Mucosa of gallbladder (tissue), 1 donor: ENCODE measurements at places on chromosomes 16 and 17.

- DNase-seq: no peak
These were observed 127.6 kb downstream of the KIF2B start for GRCh38 chr17:53950207-53950857.

DNA sequence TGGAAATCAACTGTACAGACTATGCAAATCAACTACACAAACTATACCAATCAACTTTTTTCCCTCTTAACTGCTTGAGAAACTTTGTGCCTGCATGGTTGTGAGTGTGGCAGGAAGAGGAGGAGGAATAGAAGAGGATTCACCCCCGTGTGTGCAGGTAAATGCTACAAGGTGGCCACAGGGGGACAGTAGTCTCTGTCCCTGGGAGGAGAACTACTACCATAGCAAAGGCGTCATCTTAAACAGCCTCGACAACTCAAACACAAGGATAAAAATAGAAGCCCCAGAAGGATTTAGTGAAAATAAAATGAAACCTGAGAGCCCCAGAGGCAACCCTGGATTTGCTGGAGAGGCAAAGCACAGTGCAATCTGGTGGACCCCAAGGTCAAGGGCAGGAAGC is 199.5 kb upstream of the DYNLRB2 start:
- DNase-seq: no peak

- DNase-seq: no peak
These were observed 16.5 kb downstream of the ANKRD11 start for GRCh38 chr16:89473791-89474414.

GRCh38 chr17:60354223-60354622 is 37.7 kb downstream of the USP32 start:
- DNase-seq: no peak

GRCh38 chr16:28067604-28068379 is 4.3 kb upstream of the GSG1L start:
- DNase-seq: no peak

DNA sequence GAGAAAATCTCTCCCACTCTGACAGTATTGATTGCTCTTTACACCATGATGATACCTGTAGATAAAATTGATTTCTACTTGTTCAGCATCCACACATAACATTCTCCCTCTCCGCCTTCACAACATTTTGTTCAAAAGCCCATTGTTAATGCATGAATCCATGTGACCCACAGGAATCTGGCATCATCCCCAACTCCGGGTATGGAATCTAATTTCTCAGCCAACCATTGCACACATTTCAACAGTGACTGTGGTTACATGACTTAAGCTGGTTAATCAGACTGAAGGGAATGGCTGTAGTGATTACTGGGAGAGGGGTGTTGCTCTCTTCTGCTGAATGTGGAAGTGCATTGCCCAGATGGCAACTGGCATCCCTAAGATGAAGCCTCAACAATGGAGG is 161.4 kb upstream of the C16orf82 start:
- no peak for DNase-seq

- DNase-seq: no peak
These were observed 1.2 kb downstream of the TNFRSF17 start for GRCh38 chr16:11966173-11966572.
